ENCODE measurements at places on chromosomes 3 and 15.

DNA sequence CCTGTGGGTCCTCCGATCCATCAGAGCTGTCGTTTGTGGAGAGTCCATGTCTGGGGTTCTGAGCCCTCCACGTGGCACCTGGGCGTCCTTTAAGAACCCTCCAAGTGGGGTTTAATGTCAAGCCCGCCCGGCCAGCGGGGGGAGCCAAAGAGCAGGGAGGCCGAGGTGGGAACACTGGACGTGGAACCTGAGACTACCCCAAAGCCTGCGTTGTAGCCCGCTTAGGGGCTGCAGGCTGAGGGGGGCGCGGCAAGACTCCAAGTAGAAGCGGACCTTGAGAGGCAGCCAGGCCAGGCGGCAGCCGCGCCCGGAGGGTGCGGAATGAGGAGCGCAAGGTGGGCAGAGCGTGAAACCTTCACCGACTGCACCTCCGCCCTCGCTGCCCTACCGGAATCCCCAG is 126.2 kb upstream of the ATP10A start:
- no peak for DNase-seq

GRCh38 chr15:40838756-40839155 is 5.1 kb upstream of the SPINT1 start:
- no peak for DNase-seq

GRCh38 chr15:90201944-90202375 is 830 bp downstream of the SEMA4B start:
- no peak for DNase-seq

GRCh38 chr3:150299201-150299600 is 108.9 kb upstream of the TSC22D2 start:
- DNase-seq, result no peak

GRCh38 chr3:32841867-32842470 is 24.2 kb downstream of the TRIM71 start:
- no peak for DNase-seq

DNA sequence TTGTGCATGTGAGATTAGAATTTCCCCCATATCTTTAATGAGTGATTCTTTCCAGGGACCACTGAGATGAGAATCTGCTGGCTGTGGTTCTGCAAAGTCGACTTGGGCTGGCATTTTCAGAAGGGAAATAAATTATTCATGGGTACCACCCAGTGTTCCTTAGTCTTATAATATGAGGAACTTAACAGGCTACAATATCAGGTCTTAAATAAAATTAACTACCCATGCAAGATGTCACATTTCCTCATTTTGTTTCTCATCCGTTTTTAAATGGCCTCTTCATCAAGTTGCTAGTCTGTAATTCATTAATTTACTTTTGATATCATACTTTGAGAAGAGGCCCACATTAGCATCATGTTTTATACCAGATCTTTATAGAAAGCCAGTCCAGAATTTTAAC is 58.3 kb upstream of the SKOR1 start:
- DNase-seq, result no peak

GRCh38 chr3:25297667-25298585 is 130.1 kb upstream of the RARB start:
- no peak for DNase-seq

GRCh38 chr3:16828815-16829214 is 55.9 kb upstream of the PLCL2 start:
- DNase-seq, result peak; percentile 46

GRCh38 chr3:70020906-70021660 is 21.6 kb downstream of the SAMMSON start:
- DNase-seq, result no peak
